ENCODE measurements at places on chromosomes 6 and 20.

- DNase-seq = no peak
Measured at GRCh38 chr6:158191761-158192160, 23.6 kb downstream of the GTF2H5 start.

DNA sequence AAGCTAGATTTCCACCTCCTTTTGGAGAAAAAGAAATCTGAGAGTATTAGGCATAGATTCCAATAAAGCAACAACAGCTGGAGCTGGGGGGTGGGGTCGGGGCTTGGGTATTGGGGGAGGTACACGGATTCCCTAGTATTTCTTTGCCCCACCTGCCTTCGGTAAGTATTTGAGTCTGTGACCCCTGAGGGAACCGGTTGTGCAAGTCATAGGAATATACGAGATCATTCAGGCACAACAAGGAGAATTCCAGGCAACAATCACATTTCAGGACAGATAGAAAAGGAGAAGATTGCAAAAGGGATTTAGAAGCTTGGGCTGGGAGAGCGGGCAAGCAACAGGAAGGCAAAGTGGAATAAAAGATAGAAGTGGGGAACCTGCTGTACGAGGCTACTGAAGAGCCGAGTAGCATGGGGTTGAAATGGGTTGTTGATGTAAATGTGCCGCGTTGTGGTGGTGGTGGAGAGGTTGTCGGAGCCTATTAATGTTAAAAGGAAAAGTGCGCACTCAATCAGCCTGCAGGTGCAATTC, 148.9 kb downstream of the BCAS1 start:
- no peak for DNase-seq

GRCh38 chr20:50151034-50151743, 2.3 kb downstream of the PEDS1 start:
- DNase-seq = peak; percentile 77

- no peak for DNase-seq
Measured at GRCh38 chr6:5053864-5054244, 31.3 kb upstream of the PPP1R3G start.

DNA sequence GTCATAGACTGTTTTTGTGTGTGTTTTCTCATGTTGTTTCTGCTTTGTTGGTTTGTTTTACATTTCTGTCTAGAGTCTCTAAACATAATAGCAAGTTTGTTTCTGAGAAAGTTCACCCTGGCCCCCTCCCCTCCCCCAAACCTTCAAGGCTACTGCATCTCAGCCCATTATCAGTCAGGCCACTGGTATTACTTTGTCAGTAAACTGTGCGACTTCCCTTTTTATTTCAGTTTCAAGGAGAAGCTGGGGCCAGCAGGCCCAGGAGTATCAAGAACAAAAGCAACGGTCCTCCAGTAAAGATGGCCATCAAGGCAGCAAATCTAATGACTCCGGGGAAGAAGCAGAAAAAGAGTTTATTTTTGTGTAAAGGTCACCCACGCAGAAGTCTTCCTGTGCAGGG, 32.8 kb upstream of the SCGN start:
- no peak for DNase-seq

DNA sequence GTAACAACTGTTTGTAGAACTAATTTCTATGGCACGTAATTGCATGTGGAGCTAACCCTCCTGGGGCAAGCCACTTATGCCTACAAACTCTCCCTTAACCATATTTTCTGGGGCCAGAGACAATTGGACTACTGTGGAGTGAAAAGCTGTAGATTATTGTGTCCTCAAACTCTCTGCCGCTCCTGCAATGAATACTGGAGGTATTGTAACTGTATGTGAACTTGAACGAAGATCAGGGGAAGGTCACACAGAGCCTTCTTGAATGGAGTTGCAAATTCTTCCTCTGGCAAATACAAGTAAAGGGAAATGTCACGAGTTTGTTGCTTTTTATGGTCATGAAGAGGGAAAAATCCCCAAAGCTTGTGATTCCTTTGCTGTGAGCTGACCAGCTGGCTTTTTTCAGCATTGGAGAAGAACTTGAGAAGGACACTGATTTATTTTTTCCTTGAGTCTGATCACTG, 18.2 kb downstream of the AKAP12 start:
- no peak for DNase-seq

DNA sequence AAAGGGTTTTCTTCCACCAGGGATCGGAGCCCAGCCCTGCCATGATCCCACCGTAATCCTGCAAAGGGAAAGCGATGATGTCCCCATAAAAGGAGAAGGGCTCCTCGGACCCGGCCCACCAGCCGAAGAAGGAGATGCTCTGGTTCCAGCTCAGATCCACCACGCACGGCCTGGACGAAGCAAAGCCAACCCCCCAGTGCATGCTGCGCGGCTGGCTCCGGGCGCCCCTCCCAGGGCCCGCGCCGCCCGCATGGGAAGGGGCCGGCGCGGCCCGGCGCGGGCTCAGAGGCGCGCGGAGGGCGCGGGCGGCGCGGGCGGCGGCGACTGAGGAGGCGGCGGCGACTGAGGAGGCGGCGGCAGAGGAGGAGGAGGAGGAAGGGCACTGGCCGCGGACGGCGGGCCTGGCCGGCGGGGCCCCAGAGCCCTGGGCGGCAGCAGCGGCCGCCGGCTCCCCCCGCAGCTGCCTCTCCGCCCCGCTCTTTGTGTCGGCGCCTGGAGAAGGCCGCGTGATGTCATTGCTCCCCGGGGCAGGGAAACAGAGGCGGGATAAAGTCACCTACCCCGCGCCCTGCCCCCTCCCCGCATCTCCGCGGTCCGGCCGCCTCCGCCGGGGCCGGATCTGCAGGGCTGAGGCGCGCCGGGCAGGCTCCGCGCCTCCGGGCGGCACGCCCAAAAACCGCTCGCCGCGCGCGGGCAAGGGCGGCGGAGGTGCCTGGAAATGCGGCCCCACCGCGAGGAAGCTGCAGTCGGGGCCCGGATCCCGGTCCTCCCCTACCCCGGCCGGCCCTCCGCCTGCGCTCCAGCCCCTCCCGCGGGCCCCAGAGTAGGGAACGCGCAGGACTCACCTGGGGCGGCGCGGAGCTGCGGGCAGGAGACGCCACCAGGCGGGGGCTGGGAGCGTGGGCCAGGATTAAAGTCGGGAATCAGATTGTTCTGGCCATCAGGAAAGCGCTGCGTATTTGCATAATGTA, at the start of gene FAXC:
FAXC (minus strand) TSS at position 504 of the 971 bp plus-strand sequence; CDS start at position 202, 302 bp downstream.
- peak; percentile 72 for DNase-seq

- no peak for DNase-seq
Measured at GRCh38 chr6:118877806-118878205, 16.1 kb upstream of the ASF1A start.

- peak; percentile 94 for DNase-seq
Measured at GRCh38 chr6:170271771-170272314, 19.0 kb downstream of the DLL1 start.

- DNase-seq = no peak
Measured at GRCh38 chr6:113894712-113895674, 37.8 kb downstream of the MARCKS start.

DNA sequence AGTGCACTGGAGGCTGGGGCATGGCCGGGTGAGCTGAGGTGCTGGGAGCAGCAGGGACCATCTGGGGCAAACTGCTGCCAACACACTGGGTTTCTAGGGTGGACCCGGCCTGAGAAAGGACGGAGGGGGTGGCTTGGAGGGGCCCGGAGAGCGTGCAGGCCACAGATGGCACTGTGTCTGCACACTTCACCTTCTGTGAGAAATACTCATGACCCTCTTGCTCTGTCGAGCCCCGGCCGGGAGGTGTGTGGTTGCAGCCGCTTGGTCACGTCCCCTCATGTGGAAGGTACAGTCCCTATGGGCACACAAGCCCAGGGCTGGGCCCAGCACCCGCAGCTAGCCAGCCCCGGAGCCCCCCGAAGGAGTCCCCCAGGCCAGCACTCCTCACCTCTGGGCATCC, 59.7 kb downstream of the RBM38 start:
- no peak for DNase-seq

DNA sequence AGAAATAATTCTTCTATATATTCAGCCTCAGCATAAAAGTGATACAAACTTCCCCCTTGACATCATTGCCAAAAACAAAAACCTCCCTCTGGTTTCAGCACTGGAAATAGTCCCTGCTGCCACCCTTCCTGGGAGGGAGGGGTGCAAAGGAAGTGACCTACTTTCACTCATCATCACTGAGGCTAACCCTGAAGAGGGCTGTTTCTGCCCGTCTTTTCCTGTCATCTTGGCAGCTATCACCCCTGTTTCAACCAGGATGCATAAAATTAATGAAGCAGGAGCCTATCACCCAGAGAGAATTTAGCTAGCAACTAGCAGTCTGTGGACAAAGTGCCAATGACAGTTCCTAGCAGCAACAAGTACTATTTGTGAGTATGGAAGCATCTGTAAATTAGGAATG, 397.8 kb downstream of the LAMA2 start:
- no peak for DNase-seq

DNA sequence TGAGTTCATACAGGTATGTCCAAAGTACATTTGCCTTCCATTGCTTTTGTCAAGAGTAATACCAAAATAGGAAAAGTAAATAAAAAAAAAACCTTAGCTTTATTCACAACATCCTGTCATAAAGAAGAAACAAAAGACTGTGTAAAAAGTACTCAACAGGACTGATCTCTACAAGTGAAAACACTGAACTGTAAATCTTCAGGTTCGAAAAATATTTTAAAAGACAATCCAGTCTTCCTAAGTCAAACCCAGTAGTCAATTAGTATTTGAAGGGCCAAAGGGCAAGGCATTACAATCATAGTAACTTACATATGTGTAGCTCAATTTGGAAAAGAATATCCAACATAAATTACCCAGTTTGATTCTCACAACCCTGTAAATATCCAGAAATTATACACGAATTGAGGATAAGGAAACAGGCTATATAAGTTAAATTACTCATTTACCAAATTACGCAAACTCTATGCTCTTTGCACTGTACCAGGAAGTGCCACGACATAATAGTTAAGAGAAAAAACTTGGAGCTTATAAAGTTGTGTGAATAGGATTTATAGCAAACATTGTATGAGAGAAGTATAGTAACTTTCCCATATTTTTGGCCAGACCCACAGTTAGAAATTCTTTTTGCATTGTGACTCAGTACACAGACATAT, 21.2 kb downstream of the PTPRK start:
- no peak for DNase-seq

- DNase-seq = no peak
Measured at GRCh38 chr6:143757346-143757832, 79.6 kb downstream of the PHACTR2 start.

GRCh38 chr6:40582892-40583291, 4.3 kb downstream of the LRFN2 start:
- DNase-seq = no peak

DNA sequence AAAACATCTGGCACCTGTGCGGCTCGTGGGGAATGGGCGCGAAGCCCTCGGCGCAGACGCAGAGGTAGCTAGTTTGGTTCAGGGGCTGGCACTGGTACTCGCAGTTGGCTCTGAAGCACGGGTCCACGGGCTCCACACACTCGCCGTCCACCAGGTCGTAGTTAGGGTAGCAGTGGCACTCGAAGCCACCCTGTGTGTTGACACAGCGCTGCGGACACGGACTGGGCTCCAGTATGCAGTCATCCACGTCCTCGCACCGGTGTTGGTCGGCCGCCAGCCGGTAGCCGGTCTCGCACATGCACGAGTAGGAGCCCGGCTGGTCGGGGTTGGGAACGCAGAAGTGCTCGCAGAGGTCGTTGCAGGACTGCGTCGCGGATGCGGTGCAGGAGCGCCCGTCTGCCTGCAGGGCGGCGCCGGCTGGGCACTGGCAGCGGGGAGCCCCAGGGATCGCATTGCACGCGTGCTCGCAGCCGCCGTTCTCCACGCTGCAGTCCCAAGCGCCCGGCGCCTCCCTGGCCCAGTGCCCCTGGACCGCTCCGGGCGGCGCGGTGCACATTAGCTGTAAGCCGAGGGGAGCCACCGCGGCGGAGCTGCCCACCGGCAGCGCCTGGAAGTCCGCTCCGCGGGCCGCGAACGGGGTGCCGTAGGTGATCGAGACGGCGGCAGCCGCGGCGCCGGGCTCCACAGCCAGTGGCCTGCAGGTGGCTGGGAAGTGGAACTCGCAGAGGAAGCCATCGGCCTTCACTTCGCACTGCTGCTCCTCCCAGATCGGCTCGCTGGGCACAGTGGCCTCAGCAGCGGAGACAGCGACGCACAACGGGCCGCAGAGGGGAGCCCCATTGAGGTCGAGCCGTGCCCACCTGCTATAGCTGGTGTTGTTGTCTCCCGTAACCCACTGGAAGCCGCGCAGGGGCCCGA, 930 bp downstream of the THBD start:
- peak; percentile 57 for DNase-seq

DNA sequence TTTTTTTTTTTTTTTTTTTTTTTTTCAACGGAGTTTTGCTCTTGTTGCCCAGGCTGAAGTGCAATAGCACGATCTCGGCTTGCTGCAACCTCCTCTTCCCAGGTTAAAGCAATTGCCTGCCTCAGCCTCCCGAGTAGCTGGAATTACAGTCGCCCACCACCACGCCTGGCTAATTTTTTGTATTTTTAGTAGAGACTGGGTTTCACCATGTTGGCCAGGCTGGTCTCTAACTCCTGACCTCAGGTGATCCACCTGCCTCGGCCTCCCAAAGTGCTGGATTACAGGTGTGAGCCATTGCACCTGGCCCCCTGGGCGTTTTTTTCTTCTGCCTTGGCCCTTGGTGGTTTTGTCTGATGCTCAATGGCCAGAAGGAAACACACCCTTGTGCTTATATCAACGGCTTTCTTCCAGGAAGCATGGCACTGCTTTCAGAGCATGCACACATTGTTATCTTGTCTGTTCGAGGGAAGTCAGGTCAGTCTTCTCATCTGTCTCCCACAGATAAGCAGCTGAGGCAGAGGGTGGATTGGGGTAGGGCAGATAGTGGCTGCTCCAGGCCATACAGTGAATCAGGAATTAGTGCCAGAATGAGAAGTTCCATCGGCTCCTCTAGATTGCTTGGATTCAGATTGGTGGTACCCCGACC, 203.1 kb downstream of the TSHZ2 start:
- no peak for DNase-seq

DNA sequence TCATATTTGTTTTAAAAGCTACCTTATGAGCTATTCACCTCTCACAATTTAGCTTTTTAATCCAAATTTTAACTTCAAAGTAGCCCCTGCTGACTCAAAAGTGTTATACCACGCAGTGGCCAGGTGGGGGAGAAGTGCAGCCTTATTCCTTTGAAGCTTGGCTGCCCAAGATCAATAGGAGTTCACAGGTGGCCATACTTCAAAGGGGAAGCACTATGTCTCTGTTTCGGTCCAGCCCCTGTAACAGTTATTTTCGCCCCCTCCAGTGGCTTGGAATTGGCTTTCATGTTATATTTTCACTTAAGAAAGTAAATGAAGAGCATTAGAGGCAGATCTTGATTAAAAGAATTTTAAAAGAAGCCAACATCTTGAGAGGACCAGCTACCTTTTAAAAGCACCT, 608.4 kb downstream of the EPHA7 start:
- DNase-seq = peak; percentile 17

GRCh38 chr6:85127168-85127498, 322.8 kb upstream of the NT5E start:
- no peak for DNase-seq

- no peak for DNase-seq
Measured at GRCh38 chr6:150391890-150392289, 23.1 kb downstream of the IYD start.

GRCh38 chr20:32304131-32304746, 26.8 kb downstream of the KIF3B start:
- no peak for DNase-seq

GRCh38 chr6:28920281-28920680, 3.5 kb downstream of the TRIM27 start:
- DNase-seq = no peak

- DNase-seq = peak; percentile 18
Measured at GRCh38 chr6:90369024-90369519, 72.4 kb upstream of the BACH2 start.

- DNase-seq = no peak
Measured at GRCh38 chr6:52617087-52617486, 40.2 kb upstream of the TRAM2 start.

GRCh38 chr6:33820784-33821520, 17.1 kb upstream of the MLN start:
- no peak for DNase-seq

GRCh38 chr6:135052939-135053338, 1.7 kb downstream of the HBS1L start:
- no peak for DNase-seq

Data from body of pancreas (tissue), 4 donors.